ENCODE measurements at places on chromosomes 2 and 18.

GRCh38 chr18:54769526-54770464, 58.5 kb upstream of the RAB27B start:
- no peak for DNase-seq

GRCh38 chr2:113124181-113124961, 3.0 kb upstream of the IL1RN start:
- DNase-seq = no peak

- DNase-seq = peak; percentile 34
These were observed 28.2 kb downstream of the SDC1 start for GRCh38 chr2:20196657-20197161.

DNA sequence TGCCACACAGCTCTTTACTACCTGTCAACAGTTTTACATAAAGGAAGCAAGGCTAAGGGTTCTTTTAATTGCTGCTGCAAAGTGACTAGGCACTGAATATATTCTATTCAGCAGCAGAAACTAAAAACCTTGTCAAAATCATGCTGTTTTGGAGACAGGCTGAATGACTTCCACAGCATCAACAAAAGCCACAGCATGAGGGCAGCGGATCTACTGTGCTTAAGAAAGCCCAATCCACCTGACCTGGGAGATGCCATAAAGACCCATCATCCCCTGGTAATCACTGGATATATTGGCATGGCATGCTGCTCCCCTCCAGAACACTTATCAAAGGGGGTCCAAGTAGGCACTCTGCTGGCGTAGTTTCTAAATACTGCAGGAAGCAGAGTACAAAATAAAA, 715.1 kb upstream of the SLC8A1 start:
- DNase-seq = no peak

- no peak for DNase-seq
These were observed 499.8 kb upstream of the GCFC2 start for GRCh38 chr2:76210551-76210950.

GRCh38 chr2:15675456-15676195, 84.0 kb downstream of the DDX1 start:
- no peak for DNase-seq

DNA sequence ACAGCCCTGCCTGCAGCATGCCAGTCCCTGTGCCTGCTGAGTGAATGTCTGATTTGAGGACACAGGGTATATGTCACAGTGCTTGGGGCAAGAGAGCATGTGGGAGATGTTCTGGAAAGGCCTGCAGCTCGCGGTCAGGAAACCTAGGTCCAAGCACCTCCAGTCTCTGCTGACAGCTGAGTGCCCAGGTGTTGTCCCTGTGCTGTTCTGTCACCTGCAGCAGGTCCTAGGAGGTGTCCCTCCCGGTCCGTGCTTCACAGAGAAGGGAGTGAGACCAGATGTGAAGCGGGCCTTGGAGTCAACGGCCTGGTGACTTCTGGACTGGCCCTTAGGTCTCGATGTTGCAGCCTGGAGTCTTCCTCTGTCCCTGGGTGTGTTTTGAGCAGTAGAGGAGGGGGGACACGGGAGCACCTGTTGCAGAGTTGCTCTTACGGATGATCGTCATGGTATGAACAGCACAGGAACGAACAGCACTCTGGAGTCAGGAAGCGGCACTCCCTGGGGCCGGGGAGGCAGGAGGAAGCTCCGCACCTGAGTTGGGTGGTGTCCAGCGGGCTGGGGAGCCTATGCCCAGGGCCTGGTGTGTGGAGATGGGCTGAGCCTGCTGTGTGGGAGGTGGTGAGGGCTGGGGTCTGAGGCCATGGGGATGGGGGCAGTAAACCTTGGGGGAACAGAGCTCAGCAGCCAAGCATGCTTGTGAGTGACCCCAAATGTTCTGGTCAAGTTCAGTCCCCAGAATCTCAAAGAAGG, 21.6 kb upstream of the ARHGEF4 start:
- DNase-seq = no peak

DNA sequence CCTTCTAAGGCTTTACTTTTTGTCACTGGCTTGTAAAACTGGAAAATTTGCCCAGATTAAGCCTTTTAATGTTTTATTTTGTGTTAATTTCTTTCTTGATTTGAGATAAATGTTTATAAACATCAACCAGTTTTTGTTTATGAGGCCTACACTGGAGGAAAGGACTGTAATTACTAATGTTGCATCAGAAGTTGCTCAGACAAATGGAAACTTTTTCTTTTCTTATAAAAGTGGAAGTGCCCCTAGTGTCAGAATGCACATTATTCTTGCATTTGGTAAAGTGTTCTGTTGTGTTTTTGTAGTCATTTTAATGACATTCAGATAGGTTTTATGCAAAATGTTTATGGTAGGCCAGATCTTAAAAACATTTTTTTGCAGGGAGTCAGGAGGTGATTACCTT, 25.3 kb downstream of the LCLAT1 start:
- DNase-seq = no peak

DNA sequence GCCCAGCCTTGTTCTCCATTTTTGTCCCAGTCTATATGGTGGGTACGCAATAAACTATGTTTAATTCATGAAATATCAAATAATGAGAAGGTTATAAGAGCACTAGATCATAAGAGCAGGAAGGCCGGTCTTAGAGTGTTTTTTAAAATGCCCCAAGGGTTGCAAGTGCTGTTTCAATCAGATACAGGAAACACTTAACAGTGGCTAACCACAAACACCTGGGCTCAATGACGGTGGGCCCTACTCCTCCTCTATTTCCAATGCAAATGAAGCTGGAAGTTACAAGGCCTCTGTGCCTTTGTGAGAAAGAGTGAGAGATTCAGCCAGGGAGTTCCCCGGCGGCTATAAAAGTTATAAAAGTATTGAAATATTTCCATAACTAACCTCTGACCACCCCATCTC, 18.9 kb upstream of the WDR33 start:
- DNase-seq = peak; percentile 99

GRCh38 chr2:190596993-190597392, 51.9 kb upstream of the NAB1 start:
- DNase-seq = no peak

DNA sequence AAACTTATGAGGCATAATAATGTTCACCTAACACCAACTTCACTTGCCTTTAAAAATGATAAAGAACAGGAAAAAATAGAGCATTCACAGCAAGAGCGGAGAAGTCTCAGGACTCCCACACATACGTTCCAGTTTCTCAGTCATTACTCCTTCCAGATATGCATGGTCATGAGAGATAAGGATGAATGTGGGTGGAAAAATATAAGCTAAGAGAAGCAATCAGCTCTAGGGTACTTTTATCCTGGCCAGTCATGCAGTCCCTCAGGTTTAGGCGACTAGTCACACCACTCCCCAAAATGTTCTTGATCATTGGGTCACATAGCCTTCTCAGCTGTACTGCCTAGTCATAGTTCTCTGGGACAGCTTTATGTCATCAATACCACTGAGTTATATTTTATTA, 29.2 kb upstream of the CCDC178 start:
- no peak for DNase-seq

DNA sequence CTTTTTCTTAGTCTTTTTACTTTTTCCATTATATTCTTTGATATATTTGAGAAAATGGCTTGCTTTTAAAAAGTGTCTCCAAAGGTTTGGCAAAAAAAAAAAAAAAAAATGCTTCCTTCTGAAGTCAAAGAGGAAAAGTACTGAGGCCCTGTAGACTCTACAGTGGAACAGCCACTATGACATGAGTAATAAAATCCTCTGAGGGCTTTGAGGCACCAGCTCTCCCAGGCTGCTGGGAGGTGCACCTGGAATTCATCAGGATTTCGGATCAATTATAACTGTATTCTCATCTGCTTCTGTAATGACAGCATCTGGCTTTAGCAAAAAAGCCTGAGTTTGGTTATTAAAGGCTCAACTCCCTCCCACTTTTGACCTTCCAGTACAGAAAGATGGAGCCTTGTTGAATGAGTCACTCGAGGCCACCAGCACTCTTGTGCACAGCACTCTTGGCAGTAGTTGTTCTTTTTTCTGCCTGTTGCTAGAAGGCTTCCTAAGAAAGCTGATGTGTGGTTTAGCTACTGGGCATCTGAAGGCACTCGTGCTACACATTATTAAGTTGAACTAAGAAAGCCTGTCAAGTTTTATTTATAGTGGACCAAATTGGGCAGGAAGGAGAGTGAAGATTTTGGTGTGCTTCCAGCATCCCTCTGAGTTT, 131.3 kb downstream of the PRPF40A start:
- DNase-seq = no peak

DNA sequence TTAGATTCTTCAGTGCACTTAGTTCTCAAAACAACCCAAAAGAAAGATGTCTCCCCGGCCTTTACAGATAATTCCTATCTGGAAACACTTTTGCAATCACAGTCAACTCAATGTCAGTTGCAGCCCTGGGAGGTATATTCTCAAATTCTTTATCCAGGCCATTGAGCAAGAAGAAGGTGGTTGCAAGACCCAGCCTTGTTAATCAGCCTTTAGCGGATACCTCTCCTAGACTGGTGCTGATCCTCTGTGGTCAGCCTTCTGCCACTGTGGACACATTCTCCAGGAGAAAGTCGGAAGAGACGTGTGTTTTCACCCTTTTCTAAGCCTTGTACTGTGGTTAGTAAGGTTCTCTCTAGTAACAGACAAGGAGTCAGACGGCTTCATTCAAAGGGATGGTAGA, 7.8 kb upstream of the FZD7 start:
- no peak for DNase-seq

GRCh38 chr2:102439065-102439695, 16.2 kb downstream of the IL18RAP start:
- no peak for DNase-seq

DNA sequence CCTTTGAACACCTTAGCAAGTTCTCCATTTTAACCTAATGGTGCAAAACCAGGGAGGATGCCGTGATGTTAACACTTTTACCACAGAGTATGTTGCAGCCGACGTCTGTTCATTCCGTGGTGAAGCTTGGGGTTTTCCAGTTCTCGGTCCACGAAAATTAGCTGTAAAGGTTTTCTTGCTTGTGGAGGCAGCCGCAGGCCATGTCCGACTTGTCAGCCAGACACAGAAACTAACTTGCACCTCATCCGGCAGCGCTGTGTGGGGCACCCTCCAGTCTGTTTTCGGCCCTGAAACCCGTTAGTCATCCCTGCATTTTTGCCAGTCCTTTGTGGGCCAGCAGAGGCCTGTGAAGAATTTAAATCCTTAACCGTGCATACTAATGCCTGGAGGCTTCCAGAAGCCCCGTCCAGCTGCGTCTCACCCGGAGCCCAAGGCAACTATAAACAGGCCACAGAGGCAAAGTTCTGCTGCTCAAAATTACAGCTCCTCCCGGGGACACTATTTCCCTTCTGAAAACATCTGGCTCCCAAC, 70.6 kb downstream of the SH3YL1 start:
- DNase-seq = no peak

DNA sequence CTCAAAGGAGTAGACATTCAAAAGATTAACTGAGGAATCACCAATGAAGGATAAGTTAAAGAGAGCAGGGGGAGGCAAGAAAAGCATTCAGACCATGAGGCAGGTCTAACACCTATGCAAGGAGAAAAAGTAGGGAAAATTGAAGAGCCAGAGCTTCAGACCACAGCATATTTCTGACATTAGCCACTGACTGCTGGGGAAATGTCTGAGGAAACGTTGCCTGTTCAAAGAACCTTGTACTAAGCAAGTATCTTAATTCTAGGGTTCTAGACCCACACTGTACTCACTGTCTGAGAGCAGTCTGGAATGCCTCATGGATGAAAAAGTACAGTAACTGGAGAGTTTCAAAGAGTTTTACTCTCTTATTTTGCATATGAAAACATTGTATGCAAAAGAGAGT, 39.5 kb upstream of the TFPI start:
- no peak for DNase-seq

DNA sequence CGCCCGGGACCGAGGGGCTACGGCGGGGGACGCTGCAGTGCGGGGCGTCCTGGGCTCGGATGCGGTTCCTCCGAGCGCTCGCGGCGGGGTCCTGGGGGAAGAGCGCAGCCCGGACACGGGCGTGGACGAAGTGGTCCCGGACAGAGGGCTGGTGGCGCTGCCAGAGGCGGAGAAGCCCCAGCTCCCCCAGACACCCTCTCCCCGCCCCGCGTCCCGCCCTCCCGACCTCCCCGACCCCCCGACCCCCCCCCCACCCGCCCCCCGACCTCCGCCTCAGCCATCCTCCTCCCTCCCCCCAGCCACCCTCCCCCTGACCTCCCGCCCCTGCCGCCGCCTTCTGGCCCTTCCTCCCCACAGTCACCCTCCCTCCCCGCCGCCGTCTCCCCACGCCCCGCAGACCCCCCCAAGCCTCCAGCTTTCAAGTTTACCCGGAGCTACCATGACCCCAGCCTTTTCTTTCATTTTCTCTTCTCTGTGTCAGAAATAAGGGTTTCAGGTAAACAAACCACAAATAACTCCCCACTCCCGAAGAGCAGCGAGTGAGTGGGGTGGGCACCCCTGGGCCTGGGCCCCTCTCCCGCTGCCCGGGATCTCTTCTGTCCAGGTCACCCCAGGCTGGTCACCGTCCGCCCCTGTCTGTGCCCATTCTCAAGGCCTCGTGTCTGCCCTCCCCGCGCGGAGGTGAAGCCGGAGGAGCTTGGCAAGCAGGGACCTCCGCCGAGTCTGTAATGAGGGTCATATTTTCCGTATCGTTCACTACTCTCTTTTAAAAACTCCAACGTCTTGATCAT, 5.1 kb downstream of the NFATC1 start:
- no peak for DNase-seq

GRCh38 chr2:180657054-180657453, 323.4 kb upstream of the UBE2E3 start:
- DNase-seq = no peak

DNA sequence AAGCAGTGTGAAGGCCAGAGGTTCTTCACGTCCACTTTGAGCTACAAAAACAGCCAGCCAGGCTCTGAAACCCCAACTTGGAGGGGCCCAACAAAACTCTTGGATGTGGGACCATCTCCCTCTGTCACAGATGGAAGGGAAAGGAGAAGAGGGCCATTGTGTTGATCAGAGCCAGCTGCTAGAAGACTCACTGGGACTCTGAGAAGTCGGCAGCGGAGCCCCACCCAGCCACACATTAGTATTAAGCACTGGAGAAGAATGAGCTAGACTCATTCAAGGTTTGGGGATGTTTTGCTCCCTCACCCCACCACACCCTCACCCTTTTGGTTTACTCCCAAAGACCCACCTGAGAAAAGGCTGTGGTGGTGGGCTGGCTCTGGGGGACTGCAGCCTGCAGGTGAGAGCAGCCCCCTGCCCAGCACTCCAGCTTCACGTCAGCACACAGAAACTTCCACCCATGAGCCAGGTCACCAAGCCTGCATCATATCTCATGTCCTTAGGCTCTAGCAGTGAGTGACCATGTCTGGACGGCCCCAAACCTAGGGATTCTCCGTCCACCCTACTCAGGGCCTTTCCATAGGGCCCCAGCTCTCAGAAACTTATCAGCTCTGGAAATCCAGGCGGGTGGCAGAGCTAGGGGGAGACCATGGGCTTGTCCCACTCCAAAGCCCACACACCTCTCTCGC, 12.6 kb downstream of the TEX51 start:
- no peak for DNase-seq

GRCh38 chr2:135149251-135149650, 97.2 kb downstream of the RAB3GAP1 start:
- DNase-seq = no peak
